Stimulated activated CD8-positive, alpha-beta memory T cell treated with anti-CD3 and anti-CD28 coated beads, Interleukin-15, amount 100 ng/mL, for 4 hours (primary cell): ENCODE measurements at places on chromosomes 16 and 17.

GRCh38 chr16:62383941-62384340 is 347.7 kb upstream of the CDH8 start:
- no peak for DNase-seq

- no peak for DNase-seq
These were observed 135.0 kb downstream of the BRIP1 start for GRCh38 chr17:61728297-61728836.

DNA sequence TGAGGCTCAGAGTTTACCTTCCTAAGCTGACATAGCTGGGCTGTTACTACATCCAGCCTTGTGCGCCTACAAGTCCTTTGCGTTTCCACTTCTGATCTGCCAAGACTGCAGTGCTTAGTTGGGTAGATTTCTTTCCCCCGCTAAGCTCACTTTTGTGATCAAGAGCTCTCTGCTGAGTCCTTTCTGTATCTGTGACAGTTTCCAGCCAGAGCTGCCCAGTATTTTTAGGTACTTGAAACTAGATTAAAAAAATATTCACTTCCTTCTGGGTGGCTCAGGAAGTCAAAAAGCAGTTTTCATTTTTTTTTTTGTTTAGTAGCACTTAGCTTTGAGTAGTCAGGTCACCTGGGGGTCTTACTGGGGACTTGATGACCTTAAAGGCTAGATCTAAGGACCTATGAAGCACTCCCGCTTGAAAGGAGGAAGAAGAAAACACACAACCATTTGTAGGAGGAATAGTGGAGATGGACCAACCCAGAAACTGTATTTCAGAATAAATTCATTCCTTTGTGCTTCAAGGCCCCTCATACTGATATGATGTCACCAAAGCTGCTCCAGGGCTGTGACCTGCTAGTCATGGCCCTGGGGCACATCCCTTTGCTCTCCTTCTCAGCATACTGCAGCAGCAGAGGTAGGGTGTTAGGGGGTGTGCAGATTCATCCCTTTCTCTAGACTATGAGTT is 75.6 kb upstream of the HNF1B start:
- no peak for DNase-seq

GRCh38 chr17:77428020-77428748 is 287.4 kb downstream of the SEC14L1 start:
- no peak for DNase-seq

GRCh38 chr17:17506893-17507464 is 10.8 kb upstream of the RASD1 start:
- no peak for DNase-seq
